Activated CD4-positive, alpha-beta T cell treated with anti-CD3 and anti-CD28 coated beads, Interleukin-2, amount 50 U/mL, for 4 hours (primary cell): ENCODE measurements at places on chromosomes 2 and 18.

- DNase-seq = no peak
These were observed 723.3 kb downstream of the TSN start for GRCh38 chr2:122478771-122479170.

DNA sequence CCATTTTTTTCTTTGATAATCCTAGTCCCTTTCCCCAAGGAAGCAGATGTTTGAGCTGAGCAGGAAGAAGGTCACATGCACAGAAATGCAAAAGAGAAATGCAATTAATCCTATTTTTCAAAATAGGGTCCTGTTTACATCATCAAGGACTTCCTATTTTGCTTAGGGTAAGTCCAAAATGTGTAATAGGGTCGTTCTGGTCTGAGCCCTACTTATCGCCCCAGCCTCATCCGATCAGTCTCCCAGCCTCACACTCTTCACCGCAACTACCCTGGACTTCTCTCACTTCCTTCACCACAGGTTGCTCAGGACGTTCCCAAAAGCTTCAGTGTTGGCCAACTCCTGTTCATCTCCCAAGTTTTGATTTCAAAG lies 32.8 kb downstream of the FOSL2 start:
- no peak for DNase-seq

DNA sequence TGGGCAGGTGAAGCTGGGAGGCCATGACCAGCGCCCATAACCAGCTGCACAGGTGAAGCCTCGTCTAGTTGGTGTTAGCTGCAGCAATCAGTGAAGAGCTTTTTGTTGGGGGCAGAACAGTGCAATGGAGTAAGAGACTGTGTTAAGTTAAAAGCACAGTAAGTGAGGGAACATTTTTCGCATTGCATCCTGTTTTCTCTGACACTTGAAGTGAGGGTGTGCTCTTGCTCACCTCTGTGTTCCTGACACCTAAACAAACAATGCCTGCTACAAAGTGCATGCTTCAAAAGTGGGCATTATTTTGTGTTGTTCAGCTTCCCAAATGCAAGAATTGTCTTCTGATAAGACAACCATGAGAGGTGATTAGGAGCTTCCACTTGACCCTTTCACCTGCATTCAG lies 324.0 kb upstream of the ACVR2A start:
- no peak for DNase-seq

GRCh38 chr2:126344493-126344892 lies 311.5 kb upstream of the GYPC start:
- DNase-seq = no peak

GRCh38 chr18:35968278-35968880 lies 4.1 kb upstream of the RMP24 start:
- DNase-seq = no peak

- DNase-seq = no peak
These were observed 536 bp downstream of the XDH start for GRCh38 chr2:31413862-31414550.

DNA sequence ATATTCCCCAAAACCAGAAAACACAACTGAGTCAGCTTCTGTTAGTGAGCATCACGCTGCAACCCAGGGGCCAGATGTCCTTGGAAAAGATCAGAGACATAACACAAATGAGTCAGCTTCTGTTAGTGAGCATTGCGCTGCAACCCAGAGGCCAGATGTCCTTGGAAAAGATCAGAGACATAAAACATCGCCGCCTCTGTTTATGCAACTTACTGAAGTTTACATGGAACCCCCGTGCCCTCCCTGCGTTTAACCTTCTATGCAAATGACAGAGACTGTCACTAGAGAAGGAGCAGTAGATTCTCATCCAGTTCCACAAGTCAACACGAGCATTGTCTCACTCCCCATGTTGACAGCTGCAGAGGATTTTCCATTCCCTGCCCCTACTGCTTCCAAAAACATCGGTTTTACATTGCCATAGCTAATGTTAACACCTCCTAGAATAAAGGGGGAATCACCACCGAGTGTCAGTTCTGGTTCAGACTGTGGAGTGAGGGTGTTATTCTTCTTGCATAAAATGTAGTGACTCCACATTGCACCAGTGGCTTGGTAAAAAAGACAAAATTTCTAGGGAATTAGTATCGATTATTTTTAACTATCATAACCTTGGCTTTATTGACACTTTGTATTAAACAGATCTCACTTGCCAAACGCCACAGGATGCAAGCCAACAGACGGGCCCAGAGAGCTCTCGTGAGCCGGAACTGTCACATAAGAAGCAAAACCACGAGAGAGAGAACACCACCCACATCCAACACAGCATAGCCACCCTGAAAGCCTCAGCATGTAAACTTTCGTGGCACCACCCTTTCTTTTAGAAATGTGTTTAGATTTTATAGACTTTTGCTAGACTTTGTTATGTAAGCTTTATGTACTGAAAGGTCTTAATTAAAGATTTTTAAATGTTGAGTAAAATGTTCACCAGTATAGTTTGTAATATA lies 87.7 kb downstream of the SH3YL1 start:
- peak; percentile 19 for DNase-seq

- no peak for DNase-seq
These were observed 107.0 kb upstream of the PTPRM start for GRCh38 chr18:7459851-7460770.

GRCh38 chr2:174259981-174260380 lies 11.6 kb upstream of the OLA1 start:
- no peak for DNase-seq

DNA sequence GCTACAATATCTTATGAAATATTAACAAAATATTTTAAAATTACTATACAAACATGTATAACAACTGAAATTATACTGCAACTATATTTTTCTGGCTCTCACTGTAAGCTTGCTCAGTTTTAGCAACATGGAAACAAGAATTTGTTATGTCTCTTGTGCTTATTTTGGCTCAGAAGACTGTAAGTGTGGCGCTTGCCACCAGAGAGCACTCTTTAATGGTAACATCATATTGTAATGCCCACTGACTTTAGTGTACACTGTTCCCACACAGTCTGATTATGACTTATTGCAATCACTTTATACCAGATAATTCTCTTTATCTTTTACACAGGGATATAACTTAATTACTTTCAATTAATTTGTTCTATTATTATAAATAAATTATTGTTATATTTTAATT lies 1500.6 kb upstream of the TMEFF2 start:
- DNase-seq = no peak

DNA sequence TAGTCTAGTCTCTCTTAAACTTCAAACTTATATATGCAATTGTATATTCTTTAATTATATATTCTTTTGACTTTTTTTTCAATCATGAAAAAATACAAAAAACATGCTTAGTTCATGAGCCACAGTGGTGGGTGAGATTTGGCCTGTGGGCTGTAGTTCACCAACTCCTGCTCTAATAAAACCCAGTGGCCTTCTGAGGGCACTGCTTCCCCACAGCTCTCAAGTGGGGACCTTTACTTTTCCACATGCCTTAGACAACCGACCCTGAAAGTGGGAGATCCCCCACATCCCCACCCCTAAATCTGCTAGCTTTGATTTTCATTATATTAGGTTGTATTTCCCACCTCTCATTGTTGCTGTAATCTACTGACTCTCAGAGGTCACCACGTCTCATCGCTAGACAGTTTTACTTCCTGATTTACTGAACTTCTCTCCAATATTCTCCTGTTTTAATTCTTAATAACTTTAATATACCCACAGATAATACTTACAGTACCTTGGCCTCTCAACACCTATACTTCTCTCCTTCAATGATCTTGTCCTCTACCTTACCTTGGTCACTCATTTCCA lies 57.3 kb downstream of the ROCK1 start:
- no peak for DNase-seq

DNA sequence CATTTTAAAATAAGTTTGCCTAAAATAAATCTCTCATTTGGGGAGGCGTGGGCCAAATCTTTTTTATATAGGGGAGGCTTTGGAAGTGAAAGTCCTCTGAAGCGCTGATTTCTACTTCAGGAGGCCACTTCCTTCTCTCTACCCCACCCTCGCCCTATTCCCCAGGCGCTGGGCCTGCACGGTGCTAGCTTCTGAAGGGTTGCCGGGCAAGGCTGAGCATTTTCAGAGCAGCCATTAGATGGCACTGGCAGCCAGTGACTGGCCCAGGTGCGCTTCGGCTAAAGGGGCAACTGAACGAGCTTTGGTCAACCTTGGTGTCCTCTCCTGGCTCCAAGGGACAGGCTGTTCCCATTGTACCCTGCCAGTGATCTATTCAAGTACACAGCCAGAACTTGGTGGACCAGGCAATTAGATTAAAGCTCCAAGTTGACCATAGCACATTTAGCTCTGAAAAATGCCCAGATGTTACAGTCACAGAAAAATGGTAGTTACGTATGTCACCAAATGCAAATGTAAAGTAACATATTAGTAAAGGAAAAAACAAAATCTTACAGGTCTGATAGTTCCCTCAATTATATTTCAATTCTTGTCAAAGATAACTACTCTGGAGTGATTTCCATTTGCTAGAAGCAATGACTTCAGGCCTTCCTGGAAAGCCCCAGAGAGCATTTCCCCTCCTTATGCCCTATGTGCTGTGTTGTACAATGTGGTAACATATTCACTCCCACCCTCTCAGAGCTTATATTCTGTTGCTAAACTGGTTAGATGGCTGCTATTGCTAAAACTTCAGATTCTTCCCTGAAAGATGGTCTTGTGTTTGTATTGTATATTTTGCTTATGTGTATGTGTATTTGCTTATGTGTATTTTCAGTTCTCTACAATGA lies 2.1 kb downstream of the POMC start:
- DNase-seq = peak; percentile 20

DNA sequence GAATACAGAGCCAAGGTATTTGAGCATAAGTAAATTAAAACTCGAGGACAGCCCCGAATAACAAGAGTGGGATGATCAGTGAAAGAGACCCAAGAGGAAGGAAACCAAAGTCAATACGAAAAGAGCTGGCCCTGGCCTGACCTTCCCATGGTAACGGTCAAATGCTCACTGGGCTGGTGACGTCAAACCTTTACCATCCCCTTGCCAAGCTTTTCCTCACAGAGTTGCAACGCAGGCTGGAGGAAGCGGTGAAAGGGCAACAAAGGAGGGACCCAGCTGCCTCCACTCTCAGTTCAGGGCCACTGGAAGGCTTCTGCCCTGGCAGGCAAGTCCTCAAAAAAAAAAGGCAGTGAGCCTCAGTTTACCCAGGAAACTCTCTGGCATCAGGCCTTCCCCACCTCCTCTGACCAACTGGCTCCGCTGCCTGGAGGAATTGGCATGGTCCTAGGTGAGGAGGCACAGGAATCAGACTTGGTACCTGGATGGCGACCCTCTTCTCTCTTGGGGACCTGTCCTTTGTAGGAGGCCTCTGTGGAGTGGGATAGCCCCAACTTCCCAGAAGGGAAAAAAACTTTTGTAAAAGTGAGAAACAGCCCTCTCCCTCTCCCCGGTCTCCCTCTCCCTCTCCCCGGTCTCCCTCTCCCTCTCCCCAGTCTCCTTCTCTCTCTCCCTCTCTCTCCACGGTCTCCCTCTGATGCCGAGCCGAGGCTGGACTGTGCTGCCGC lies 212.4 kb downstream of the ANAPC1 start:
- no peak for DNase-seq

DNA sequence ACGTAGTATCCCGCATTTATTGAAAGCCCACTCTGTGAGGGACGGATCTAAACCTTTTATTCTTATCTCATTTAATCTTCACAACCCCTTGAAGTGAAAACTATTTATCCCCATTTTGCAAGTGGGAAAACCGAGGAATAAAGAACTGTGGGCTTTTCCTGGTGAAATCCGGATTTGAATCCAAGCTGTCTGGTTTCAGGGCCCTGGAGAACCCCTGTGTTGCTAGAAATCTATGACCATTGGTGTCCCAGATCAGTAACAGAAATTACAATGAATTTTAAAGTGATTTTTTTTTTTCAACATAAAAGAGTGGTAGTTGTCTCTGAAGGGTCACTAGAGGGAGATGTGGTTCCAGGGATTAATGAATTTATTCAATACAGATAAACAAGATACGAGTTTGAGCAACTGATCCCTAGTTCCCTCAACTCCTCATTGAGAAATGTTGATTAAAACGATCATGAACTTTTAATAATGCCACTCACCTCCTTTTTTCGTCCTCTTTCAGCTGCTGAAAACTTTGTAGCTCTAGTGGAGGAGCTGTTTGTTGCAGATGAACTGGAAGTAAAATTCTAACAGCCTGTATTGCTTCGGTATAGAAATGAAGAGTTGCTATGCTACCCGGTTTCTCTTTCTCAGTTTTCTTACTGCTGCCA lies 940 bp downstream of the XRCC5 start:
- DNase-seq = no peak

- DNase-seq = no peak
These were observed 45.6 kb downstream of the TWIST2 start for GRCh38 chr2:238893349-238894000.

DNA sequence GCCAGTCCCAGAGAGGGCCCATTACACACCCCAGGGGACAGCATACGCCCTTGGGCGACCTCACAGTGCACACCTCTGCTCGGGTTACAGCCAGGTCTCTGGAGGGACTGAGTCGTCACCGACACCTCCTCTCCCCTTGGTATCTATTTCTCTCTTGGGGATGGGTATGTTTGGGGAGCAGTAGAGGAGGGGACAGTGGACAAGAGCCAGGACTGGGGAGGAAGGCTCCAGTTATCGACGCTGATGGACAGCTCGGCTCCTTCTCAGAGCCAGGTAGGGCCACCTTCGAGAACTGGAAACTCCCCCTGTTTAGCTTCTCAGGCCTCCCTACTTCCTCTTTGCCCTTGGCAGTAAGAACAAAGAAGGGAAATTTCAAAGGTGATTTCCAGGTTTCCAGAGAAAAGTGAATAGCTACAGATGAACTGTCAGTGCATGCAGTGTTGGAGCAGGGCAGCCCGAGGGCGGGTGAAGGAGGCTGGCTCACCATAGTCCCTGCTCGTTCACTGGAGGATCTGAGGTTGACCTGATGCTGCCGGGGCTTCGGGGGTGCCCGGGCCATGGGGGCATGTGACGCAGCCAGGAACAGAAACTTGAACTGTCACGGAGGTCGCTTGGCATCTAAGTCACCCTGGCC lies 4.4 kb upstream of the SEMA4C start:
- no peak for DNase-seq

- no peak for DNase-seq
These were observed 63.7 kb downstream of the MARCHF4 start for GRCh38 chr2:216308576-216308975.

GRCh38 chr2:32678825-32679224 lies 51.0 kb downstream of the TTC27 start:
- DNase-seq = no peak

DNA sequence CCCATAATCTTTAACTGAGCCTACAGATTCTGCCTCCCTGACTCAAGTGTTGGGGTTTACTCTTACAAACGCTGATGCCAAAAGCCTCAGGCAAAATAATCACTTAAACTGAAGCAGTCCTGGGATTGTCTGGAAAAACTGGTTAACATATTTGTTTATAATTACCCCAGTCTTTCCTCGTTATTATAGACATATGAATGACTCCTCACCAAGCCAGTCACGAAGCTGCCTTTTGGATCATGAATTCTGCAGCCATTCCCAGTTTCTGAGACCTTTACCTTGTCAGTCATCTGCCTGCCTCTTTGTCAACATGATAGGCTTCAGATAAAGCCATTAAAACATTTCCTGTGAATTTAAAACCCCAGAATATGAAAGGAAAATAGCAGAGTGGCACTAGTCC lies 46.4 kb downstream of the MREG start:
- no peak for DNase-seq

GRCh38 chr2:143451642-143452281 lies 322.5 kb downstream of the ARHGAP15 start:
- no peak for DNase-seq
